ENCODE measurements at places on chromosomes 12 and 14.

DNA sequence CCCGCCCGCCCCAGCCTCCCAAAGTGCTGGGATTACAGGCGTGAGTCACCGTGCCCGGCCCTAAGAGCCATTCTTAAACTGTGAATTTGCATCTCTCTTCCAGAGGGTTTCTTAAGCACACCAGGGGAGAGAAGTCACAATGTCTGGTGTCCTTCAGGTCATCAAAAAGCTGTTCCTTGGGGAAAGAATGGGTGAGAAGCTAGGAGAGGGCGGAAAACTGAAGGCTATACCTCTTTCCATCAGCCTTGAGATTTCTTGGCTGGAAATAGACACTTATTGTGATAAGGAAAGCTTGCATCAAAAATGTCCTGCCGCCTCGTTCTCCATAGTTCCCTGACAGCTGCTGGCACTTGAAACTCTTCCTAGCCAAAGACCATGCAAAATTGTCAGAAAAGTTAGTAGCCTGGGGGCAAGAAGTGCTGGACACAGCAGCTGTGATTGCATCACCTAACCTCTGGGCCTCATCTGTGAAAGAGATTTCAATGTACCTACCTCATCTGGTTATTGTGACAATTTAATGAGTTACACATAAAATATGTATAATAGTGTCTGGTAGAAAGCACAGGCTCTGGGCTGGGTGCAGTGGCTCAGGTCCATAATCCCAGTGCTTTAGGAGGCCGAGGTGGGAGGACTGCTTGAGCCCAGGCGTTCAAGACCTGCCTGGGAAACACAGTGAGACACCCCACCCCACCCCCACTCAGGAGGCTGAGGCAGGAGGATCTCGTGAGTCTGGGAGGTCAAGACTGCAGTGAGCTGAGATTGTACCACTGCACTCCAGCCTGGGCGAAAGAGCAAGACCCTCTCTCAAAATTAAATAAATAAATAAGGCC, 9.7 kb upstream of the UBC start:
- no peak for DNase-seq

DNA sequence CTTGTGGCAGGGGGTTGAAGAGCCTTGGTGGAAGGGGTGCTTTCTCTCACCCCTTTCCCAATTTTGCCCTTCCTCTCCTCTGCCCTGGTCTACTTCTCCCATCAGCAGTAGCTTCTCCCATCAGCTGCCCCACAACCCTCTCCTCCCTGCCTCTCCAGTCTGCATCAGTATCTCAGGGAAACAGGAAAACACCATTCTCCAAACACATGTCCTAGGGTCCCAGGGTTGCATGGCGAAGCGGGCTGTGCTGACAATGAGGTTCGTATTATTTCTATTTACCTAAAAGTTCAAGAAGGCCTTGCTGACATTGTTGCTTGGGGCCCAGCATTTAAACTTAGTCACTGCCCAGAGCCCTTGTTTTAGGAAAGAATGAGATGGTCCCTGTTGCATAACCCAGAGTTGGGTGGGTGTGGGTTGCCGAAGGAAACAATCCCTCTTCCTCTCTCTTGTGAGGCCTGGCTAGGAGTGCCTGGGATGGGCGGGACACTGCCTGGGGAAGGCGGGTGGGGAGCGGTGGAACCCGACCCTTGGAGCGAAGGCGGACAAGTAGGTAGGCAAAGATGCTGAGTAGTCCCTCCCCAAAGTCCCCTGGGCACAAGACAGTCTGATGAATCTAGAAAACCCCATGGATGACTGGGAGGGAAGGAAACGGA, 1.3 kb upstream of the IGFBP6 start:
- no peak for DNase-seq

- no peak for DNase-seq
These were observed 4.9 kb downstream of the CDK2AP1 start for GRCh38 chr12:123266679-123267277.

- no peak for DNase-seq
These were observed 40.5 kb downstream of the RPS29 start for GRCh38 chr14:49545716-49546115.

DNA sequence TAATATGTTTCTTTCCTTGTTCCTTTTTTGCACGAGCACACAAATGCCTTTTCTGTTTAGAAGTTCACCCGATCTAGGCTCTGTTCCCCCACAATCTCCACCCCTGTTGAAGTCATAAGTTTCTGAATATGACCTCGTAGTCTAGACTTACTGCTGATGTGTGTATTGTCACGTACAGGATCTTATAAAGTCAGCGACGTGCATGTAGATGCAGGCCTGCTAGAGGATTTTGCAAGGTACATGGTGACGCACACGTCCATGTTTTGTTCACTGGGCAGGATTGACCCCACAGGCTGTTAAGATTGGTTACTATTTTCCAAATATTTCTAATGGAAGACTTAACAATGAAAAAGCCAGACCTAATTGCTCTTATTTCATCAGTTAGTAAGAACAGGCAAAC, 46.2 kb upstream of the CCDC91 start:
- no peak for DNase-seq

GRCh38 chr14:51035611-51036192, 59.2 kb downstream of the TRIM9 start:
- no peak for DNase-seq

DNA sequence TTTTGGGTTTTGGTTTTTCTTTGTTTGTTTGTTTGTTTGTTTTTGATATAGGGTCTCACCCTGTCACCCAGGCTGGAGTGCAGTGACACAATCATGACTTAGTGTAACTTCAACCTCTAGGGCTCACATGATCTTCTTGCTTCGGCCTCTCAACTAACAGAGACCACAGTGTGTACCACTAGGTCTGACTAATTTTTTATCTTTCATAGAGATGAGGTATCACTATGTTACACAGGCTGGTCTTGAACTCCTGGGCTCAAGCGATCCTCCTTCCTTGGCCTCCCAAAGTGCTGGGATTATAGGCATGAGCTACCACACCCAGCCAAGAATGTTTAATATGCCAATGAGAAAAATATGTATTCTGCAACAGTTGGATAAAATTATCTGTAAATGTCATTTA, 29.6 kb upstream of the USP15 start:
- DNase-seq: no peak

DNA sequence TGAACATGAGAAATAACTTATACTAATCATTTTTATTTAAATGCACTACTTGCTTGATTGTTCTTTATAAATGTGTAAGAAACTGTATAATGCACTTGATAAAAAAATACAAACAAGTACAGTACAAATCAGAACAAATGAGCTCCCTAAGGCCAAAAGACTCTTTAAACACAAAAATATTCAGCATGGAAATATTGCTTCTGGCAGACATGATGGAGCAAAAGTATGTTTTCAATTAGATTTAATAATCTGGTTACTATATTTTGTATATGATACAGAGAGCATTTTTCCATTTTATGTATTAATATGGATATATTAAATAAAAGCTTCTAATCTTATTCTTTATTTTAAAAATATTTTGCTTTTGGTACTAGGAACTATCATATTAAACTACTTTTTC, 800.2 kb upstream of the LRFN5 start:
- no peak for DNase-seq

DNA sequence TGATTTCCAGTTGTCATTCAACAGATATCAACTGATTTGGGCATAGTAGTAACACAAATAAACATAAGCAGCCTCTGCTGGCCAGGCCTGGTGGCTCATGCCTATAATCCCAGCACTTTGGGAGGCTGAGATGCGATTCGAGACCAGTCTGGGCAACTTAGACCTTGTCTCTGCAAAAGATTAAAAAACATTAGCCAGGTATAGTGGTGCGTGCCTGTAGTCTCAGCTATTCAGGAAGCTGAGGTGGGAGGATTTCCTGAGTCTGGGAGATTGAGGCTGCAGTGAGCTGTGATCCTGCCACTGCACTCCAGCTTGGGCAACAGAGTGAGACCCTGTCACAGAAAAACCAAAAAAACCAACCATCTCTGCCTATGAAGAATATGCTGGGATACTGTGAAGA, 7.1 kb downstream of the METAP2 start:
- no peak for DNase-seq

GRCh38 chr12:53761306-53761705, 9.5 kb upstream of the CISTR start:
- no peak for DNase-seq

GRCh38 chr14:97361958-97362357, 564.8 kb downstream of the VRK1 start:
- no peak for DNase-seq

DNA sequence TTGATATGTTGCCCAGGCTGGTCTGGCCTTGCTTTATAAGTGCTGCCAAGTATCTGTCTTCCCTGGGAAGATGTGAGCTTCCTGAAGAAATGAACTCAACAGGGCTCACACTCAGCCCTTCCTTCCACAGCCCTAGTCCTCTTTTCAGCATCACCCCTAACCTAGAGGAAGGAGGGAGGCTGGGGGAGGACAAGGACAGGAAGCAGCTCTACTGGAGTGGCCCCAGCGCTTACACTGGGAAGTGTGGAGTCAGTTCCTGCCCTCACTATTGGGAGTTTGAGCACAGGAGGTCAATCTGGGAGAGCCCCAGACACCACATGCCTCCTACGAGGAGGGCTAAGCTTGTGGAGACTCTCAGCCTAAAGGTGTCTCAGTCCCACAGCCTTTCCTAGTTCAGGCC, 16.8 kb downstream of the GALNT6 start:
- no peak for DNase-seq

GRCh38 chr12:24212496-24212895, 263.0 kb upstream of the SOX5 start:
- DNase-seq: no peak

DNA sequence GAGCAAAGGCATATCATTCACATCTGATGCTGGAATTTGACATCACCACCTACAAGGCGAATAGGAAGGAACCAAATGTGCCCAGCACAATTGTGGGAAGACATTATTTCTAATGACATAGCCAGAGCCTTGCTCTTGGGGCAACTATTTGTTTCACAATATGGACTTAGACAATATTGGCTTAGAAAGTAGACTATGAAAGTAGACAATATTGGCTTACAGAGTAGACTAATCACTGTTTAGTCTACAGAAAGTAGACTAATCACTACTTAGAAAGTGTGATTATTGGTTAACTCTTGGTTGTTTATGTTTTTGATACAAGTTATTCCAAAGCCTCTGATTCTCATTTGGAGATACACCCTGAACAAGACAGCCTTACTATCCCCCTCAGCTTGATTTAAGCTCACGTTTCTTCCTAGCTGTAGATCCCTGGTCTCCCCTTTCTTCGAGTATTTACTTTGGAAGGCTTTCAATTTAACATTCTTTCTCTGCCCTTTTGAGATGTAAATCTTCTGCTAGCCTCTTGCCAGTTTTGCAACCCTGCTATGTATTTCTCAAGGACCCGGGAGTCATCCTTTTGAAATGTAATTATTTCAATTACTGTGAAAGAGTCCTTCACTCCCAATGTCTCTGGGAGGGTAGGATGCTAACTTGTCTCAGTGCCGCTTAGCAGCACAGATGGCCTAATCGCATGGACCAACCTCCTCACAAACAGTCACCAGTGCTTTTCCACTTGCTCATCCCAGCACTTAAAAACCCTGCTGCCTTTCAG, 843.2 kb downstream of the GALC start:
- no peak for DNase-seq

DNA sequence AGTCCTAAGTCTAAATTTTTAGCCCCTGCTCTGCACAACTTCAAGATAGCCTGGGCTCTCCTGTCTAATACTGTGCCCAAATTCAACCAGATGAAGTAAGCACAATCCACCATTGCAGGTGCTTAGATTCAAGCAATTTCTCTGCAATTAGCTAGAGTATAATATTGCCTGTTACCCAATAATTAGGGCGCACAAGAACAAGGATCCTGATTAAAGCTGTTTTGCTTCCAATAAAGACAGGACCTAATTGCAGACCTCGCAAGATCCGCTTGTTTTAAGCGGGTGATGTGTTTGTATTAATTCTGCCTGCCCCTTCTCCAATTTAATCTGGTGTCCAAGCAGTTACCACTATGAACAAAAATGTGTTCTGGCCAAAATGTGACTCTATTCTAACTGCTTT, 1268.9 kb upstream of the TMEM132C start:
- no peak for DNase-seq

DNA sequence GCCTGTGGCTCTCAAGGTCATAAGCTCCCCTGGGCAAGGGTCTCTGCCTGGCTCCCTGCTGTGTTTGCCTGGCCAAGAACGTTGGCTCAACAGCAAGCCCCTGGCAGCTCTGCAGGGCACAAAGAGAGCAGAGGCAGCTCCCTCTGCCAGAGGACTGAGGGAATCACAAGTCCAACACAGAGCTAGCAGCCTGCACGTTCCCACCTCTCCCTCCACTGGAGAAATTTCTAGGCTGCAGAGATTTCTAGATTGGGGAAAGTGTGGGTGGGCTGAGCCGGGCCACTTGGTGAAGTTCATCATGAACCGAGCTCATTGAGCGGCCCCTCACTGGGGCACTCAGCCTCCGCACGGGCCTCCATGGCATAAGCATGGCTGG, 19.8 kb downstream of the ZFYVE21 start:
- no peak for DNase-seq

DNA sequence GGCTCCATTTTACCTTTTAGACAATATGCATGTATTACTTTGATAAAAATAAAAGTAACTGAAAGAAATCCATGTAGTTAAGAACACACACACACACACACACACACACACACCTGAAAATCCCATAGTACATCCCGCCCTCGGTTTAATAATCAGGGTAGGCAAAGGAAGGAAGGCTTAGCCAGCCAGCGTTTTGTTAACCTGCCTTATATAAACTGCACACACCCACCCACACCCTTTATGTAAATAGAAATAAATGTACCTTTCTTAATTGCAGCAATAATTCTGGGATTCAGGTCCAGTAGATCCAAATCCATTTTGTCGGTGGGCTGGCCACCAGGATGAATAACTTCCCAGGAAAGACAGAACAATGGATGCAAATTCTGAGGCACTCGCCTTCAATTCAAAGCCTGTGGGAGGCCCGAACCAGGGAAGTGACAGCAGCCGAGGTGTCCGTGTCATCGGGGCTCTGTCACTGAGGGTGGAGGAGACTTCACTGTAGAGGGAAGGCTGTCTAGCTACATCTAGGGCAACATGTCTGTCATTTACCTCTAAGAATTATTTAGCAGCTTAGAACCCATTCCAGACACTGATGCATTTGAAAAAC, 4.4 kb downstream of the XRCC3 start:
- no peak for DNase-seq

- no peak for DNase-seq
These were observed 42.6 kb upstream of the CHGA start for GRCh38 chr14:92880351-92880750.

GRCh38 chr14:89674936-89675335, 257.9 kb upstream of the FOXN3 start:
- DNase-seq: no peak

DNA sequence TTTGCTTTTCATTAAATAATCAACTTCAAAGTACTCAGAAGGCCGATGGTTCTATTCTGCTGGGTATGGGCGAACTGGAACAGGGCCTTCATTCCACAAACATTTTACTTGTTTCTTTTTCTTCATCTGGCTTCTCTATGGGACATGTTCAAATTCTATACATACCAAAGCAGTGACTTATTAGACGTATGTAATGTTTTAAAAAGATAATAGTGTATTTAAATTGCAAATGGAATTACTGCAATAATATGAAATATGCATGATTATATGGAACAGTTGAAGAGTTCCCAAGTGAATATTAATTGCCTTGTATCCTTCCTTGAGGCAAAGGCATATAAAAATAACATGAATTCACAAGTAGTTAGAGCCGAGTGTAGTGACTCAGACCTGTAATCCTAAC, 75.5 kb downstream of the FAR2 start:
- DNase-seq: no peak

- DNase-seq: no peak
These were observed 27.5 kb downstream of the ADGRD1 start for GRCh38 chr12:130981074-130981742.

Measured in HFF-Myc (cell line).